CD4-positive, alpha-beta T cell treated with Interleukin-2 at 100 ng/mL for 4 hours (primary cell): ENCODE measurements at places on chromosomes 1 and 21.
A peak's percentile ranks its signal among the peaks of the same experiment; 100 is the strongest.

GRCh38 chr21:42190486-42190863 lies 28.5 kb upstream of the ABCG1 start:
- DNase-seq: no peak

GRCh38 chr1:157418231-157418630 lies 134.1 kb downstream of the FCRL5 start:
- DNase-seq: no peak

DNA sequence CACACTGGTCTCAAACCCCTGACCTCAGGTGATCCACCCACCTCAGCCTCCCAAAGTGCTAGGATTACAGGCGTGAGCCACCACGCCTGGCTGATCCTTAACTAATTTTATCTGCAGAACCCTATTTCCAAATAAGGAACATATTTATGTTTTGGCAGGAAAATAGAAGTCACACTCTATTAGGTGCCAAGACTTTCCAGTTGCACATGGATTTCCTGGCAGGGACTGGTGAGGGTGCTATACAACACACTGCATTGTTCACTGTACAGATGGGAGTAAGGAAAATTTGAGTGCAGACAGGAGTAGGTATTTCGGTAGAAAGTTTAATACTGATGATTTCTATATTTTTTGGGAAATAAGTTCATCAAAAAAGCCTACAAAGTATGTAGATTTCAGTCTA lies 605.3 kb upstream of the B3GALT2 start:
- no peak for DNase-seq

DNA sequence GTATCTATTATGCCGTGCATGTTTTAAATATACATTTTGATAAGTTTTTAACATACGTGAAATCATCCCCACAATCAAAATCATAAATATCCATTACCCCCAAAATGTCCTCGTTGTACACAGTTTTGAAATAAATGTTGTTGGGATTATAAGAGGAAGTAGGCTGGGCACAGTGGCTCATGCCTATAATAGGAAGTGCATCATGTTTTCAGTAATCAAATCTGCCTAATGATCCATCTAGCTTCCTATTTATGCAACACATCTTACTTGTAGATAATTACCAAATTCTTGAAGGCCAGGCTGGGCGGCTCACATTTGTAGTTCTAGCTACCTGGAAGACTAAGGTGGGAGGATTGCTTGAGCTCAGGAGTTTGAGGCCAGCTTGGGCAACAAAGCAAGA lies 15.0 kb upstream of the IFNGR2 start:
- DNase-seq: no peak

DNA sequence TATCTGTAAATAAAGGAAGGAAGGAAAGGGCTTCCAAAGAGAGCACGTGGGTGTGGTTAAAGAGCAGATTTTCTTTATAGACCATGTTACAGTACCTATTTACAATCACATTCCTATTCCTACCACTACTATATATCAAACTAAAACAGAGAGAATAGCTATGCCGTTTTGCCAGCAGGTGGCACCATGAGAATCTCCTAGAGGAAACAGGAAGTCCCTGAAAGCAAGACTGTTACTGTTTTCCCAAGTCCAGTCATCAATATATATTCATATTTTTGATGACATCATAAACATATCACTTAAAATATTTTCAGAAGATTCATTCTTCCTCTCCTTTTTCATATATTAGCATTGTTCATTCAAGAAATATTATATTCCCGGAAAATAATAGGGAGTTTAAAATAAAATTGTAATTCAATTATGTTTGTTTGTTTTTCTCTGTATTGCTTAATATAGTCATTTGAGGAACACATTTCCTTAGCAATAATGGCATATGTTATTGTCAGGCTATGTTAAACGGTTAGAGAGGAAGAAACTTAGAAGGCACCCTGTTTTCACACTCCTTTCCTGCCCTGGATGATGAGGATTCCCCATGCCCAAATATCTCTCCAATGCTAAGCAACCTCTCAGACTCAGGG lies 6.6 kb downstream of the CCDC190 start:
- peak; percentile 51 for DNase-seq

DNA sequence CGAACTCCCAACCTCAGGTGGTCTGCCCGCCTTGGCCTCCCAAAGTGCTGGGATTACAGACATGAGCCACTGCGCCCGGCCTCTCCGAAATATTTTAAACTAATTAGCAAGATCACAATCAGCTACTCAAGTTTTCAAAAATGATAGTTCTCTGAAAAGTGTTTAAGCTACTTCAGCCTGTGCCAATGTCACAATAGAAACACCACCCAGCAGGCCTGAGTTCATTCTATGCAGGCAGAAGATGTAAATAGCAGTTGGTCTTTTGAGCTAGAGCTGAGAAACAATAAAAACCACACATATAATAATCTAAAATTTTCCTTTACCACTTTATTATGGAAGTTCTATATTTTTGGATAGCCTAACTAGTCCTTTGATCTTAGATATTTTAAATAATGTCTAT lies 96.1 kb downstream of the LRRC40 start:
- no peak for DNase-seq

- no peak for DNase-seq
Measured at GRCh38 chr1:177307771-177308170, 137.0 kb downstream of the BRINP2 start.

- DNase-seq: no peak
Measured at GRCh38 chr1:175797576-175797975, 54.2 kb upstream of the TNR start.

DNA sequence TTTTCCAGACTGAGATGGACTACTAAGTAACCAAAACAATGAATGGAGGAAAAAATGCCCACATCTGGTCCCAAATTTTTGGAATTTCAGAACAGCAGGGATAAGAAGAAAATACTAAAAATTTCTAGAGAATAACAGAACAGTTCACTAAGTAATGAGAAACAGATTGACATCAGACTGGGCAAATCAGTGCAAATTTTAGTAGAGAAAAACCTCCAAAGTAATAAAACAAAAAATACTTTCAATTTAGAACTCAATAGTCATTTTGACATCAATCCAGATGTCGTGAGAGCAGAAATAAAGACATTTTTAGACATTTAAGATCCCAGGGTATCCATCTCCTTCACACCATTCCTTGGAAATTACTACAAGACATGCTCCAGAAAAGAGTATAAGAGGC lies 39.3 kb downstream of the CRP start:
- DNase-seq: no peak

DNA sequence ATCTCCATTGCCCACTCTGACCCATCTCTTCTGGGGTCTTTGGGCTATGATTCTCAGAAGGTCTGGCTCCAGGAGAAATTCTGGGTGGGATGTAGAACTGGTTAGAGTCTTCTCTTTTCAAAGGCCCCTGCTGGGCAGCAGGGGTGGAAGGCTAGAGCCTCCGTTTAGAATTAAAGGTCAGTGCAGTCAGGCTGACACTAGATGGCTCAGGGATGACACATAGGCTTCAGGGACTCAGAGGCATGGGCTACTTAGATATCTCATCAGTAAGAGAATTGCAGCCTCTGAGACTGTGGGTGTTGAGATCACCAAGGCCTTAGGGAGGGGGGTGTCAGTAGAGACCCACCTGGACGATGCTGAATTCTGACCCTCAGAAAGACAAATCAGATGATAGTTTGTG lies 12.6 kb upstream of the PPM1J start:
- DNase-seq: no peak

DNA sequence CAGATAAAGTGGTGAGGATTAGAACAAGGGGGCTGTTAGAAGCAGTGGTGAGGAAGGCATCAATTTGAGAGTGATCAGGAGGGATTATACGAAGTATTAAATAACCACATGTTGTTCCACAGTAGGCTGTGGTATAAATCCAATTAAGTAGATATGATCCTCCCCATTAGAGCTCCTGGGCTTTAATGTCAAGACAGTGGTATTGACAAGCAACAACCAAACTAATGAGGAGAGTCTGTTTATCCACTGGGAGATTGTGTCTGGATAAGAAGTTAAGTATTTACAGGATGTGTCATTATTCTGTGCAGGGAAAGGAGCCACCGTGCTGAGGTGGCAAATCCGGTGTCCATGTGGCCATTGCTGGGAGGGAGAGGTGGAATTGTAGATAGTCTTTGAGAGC lies 5.8 kb downstream of the ACTN2 start:
- DNase-seq: no peak

GRCh38 chr1:155884031-155884960 lies 24.9 kb downstream of the SYT11 start:
- DNase-seq: no peak

DNA sequence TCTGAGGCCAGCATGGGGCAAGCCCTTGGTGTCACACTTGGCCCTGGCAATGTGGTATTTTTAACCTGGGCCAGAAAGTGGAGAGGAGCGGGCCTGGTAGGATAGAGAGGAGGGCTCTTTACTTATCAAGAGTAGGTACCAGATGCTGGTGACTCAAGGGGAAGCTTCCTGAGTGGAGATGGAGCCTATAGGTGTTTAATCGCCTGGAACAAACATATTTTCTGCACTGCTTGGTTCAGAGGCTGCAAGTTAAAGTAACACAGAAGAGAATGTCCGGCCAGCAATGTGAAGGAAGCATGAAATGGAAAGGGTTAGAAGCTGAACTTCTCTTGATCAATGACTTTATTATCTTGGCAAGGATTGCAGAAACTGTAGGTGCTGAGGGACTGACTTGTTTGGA lies 74.3 kb downstream of the DDR2 start:
- no peak for DNase-seq

- DNase-seq: no peak
Measured at GRCh38 chr1:165854101-165854845, 26.9 kb downstream of the UCK2 start.

- DNase-seq: no peak
Measured at GRCh38 chr1:17067069-17067426, 13.2 kb upstream of the SDHB start.

DNA sequence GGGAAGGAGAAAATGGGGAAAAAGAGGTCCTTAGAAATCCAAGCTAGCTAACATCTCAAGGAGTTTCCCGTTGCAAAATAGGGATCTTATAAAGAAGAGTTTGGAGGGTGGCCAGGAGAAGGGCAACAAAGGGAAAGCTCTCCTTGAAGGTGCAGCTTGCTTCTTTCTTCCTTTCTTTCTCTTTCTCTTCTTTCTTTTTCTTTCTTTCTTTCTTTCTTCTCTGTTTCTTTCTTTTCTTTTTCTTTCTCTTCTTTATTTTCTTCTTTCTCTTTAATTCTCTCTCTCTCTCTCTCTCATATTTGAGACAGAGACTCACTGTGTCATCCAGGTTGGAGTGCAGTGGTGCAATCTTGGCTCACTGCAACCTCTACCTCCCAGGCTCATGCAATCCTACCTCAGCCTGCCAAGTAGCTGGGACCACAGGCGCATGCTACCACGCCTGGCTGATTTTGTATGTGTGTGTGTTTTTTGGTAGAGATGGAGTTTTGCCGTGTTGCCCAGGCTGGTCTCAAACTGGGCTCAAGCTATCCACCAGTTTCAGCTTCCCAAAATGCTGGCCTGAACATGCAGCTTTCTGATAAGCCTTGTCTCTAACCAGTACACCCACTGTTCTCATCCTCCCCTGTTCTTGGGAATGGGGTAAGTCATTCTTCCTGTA lies 44.4 kb downstream of the RNF11 start:
- DNase-seq: no peak

GRCh38 chr1:206570529-206570928 lies 41.7 kb downstream of the EIF2D start:
- DNase-seq: no peak

GRCh38 chr1:91098299-91098906 lies 76.6 kb upstream of the ZNF644 start:
- no peak for DNase-seq

- DNase-seq: no peak
Measured at GRCh38 chr1:89887270-89887669, 66.4 kb downstream of the LRRC8D start.

DNA sequence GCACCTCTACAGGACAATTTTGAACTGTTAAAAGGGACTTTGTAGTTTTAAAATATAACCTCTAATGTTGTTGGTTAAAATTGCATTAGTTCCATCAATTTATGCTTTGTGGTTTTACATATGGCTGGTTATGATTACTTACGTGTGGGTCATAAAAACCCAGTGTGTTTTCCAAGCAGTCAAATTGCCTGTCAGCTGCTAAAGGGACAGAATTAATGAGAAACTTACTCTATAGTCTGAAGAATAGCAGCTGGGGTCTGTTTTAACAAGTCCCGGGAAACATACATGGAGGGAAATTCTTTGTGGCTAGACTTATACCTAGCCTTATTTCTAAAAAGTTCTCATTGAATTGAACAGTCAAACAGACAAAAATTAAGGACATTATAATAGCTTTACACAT lies 820.9 kb upstream of the ADGRL4 start:
- DNase-seq: no peak

GRCh38 chr1:86775395-86775794 lies 71.0 kb downstream of the SH3GLB1 start:
- DNase-seq: no peak

GRCh38 chr21:35026153-35026500 lies 23.0 kb downstream of the RUNX1 start:
- no peak for DNase-seq

DNA sequence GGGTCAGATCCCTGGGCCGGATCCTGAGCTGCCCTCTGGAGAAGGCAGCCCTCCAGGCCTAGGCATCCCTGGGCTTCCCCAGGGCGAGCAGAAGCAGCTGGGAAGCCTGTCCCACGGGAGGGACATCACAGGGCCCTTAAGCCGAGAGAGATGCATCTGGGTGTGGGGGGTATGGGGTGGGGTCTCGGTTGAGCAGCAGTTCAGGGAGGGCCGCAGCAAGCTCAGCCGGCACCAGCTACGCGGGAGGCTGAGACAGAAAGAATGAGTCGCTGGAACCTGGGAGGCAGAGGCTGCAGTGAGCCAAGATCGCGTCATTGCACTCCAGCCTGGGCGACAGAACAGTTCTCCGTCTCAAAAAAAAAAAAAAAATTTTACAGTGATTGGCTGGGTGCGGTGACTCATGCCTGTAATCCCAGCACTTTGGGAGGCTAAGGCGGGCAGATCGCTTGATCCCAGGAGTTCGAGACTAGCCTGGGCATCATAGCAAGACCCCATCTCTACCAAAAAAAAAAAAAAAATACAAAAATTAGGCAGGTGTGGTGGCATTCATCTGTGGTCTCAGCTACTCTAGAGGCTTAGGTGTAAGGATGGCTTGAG lies 37.7 kb downstream of the RRP1 start:
- no peak for DNase-seq

GRCh38 chr1:211332036-211332616 lies 5.5 kb downstream of the TRAF5 start:
- DNase-seq: no peak

GRCh38 chr21:35254765-35255138 lies 205.7 kb upstream of the RUNX1 start:
- no peak for DNase-seq

DNA sequence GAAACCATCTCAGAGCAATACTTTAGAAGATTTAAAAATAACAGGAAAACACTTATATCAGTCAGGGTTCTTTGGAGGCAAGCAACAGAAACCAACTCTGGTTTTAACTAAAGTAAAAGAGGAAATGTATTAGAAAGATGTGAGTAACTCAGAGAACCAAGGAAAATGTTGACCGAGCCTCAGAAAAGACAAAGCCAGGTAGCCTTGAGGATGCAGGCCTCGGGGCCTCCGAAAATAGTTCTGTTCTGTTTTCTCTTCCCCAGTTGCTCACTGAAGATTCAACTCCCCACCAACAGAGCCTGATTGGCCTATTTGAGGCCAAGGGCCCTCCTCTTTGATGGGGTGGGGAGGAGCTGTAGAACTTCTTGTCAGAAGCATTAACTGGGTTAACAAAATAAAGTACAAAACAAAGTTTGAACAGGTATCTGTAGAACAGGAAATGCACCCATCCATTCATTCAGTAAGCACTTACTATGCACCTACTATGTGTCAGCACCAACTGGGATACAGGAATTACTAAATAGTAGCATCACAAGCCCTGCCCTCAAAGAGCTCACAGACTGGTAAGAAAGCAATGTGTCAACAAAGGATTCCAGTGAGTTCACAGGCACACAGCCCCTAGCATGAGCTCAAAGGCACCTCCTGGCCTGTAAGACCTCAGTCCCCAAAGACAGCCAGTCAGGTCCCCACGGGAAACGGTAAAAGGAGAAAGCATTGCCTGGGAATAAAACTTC lies 12.6 kb downstream of the SLAMF8 start:
- DNase-seq: no peak
